ENCODE measurements at places on chromosomes 12 and 14.
A peak's percentile ranks its signal among the peaks of the same experiment; 100 is the strongest.

GRCh38 chr12:110846615-110847566 lies at the start of gene CCDC63:
Gene CCDC63 (plus strand): TSS chr12:110846987. CDS start chr12:110852955, 5,968 bp downstream.
- peak; percentile 65 for DNase-seq

GRCh38 chr14:39109893-39110715 lies 4.0 kb upstream of the GEMIN2 start:
- DNase-seq, result no peak

DNA sequence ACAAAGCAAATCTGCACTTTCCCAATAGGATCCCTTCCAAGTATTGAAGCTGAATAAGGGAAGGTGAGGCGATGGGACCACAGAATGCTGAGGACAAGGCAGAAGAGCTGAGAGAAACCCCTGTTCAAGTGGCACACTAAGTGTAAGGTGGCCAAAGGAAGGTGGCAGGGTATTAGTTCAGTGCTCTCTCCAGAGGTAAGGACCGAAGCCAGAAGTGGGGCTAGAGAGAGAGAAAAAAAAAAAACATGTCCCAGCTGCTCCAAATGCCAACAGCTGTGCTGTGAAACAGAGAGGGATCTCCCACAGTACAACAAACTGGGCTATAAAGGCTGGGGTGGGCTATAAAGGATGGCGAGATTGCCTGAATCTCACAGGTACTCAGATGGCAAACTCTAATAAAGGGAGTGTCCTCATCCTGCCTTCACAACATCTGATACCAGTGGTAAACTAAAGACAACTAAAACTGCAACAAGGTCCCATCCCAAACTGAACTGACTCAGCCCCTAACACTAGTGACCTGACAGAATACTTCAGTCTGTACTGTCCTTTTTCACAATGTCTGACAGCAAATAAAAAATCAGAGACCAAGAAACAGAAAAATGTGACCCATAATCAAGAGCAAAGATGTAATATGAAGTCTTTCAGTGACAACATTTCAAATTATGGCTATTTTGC lies 47.9 kb downstream of the CDK17 start:
- no peak for DNase-seq

- DNase-seq, result no peak
These were observed 2.4 kb upstream of the RXYLT1 start for GRCh38 chr12:63777340-63777739.

DNA sequence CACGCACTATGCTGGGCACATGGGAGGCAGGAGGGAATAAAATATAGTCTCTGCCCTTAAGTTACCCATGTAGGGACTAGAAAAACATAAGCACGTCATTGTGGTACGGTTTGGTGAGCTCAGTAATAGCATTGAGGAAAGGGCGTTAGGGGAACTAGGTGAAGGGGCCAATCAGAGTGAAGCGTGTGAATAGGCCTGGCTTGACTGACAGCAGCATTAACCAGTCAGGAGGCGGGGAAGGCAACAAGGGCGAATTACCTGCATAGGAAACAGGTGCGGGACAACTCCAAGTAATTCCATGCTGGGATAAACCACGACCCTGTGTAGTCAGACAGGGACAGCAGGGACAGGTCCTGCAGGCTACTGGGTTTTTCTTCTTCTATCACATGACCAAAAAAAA lies 107.7 kb downstream of the UNC79 start:
- DNase-seq, result no peak

DNA sequence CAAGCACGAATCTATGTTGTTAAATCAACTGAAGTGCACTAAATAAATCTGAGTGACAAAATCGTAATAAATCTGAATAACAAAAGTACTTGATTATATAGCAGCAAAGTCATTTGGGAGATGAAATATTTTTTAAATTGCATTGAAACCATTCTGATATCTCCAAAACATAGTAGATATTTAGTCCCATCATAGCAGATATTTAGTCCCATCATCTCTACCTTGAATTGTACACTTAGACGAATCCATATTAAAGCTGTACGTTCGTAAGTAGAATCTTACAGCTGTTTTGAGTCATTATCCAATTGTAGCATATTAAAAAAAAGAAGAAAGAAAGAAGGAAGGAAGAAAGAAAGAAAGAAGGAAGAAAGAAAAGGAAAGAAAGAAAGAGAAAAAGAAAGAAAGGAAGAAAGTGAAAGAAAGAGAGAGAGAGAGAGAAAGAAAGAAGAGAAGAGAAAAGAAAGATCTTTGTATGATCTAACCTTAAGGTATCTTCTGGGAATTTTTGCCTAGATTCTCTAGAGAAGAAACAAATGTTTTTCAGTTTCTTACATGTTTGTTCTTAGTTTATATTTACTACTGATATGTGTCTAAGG lies 2.6 kb downstream of the DCN start:
- no peak for DNase-seq

- no peak for DNase-seq
These were observed 591.0 kb upstream of the ATP2B1 start for GRCh38 chr12:90299666-90300065.

DNA sequence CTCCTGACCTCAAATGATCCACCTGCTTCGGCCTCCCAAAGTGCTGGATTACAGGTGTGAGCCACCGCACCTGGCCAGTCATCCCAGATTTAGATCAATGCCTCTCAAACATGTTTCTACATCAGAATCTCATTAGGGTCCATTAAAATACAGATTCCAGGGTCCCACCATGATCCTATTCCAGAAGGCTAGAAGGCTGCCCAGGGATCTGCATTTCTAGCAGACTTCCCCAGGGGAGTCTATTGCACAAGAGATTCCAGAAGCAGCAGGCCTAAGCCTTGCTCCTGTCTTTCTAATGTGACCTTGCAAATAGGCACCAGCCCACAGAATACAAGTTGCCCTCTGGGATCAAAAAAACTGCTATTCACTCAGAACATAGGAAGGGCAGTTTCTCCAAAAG lies 81.5 kb downstream of the SCARB1 start:
- no peak for DNase-seq

DNA sequence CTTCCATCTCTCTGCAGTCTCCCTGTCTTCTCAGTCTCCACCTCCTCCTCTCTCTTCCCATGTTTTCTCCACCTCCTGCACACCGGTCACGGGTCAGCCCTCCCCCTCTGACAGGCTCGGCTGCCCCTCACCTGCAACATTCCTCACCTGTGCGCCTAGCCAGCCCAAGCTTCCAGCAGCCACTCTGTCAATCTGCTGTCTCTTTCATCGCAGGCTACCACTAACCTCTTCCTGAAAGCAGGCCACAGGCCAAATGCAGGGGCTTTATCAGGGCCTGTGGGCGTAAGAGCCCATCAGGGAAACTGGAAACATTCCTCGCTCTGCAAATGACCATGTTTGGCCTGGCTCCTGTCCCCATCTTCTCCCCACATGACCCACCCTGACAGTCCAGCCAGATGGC lies 34.5 kb downstream of the CMKLR1 start:
- DNase-seq, result peak; percentile 60

Measured in femur (tissue), 1 donor.